ENCODE measurements at places on chromosomes 13 and 19.

DNA sequence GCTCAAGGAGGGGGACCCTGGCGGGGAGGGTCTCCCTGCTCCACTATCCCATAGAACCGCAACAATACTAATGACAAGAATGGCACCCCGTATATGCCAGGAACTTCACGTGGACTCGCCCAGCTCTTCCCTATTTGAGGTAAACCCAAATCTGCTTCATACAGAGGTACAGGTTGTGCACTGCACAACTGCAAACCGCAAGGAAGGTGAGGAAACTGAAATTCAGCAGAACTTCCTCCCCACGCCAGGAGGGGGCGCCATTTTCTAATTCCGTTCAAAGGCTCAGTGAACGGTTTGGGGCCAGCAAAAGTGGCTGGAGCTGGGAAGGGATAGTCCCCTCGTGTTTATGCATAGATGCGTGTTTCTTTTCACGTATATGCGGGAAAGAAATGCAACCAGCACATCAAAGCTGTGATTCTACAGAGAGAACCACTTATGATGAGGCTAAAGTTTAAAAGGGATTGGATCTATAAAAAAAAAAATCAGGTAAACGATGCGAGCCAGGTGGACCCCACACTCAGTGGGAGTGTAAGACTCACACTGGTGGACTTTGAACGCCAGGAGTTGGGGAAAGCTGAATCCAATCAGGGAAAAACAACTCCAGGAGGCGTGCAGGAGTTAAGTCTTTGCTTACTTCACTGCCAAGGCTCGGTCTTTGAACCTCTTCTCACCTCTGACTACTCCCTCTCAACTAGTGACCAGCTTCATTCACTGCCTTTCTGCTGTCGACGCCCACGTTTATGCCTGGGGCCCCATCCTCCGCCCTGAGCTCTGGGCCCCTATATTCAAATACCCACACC, 20.3 kb downstream of the C19orf81 start:
- peak; percentile 19 for DNase-seq

DNA sequence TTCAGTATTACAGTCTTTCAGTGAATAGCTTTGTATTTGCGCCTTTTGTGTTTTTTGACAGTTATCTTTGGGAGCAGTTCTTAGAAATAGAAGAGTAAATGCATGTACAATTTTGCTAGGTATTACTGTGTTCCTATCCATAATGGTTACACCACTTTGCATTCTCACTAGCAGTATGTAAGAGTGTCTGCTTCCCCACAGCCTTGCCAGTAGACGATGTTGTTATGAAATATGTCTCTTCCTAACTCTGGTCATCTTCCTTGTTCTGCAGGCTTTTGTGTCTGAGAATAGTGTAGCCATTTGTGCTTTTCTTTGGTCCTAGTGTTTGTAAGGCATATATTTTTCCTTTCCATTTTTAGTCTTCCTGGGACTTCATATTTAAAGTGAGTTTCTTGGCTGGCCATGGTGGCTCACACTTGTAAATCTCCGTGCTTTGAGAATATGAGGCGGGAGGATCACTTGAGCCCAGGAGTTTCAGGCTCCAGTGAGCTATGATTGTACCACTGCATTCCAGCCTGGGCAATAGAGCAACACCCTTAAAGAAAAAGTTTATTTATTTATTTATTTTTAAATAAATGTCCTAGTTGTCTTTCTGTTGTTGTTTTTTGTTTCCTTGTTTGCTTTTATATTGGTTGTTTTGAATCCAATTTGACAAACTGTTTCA, 140.3 kb downstream of the PDS5B start:
- DNase-seq, result no peak

GRCh38 chr19:17754634-17755442, 3.6 kb downstream of the FCHO1 start:
- no peak for DNase-seq

GRCh38 chr13:47168618-47169017, 271.8 kb upstream of the HTR2A start:
- DNase-seq, result no peak

- DNase-seq, result no peak
These were observed 136.8 kb downstream of the DCT start for GRCh38 chr13:94342436-94343242.

- no peak for DNase-seq
These were observed 141.6 kb downstream of the FGF14 start for GRCh38 chr13:102260256-102260655.

DNA sequence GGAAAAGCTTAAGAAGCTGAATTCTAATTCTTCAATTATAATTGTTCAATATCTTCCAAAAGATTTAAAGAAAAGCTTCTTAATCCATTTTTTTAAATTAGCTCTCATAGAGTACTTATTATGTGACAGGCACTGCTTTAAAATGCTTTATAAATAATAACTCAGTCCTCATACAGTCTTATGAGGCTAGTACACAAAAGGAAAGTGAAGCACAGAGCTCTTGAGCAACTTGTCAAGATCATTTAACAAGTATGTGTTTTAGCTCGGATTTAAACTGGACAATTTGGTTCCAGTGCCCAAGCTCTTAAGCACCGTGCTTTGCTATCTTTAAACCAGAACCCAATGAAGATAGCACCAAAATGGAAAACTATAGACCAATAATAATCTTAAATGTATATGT, 106.1 kb downstream of the DHRS12 start:
- DNase-seq, result no peak

Data from stimulated activated CD4-positive, alpha-beta T cell treated with anti-CD3 and anti-CD28 coated beads, TNF-alpha, amount 100 ng/mL, for 1 hour (primary cell).